Activated naive CD4-positive, alpha-beta T cell treated with anti-CD3 and anti-CD28 coated beads for 36 hours (primary cell): ENCODE measurements at places on chromosomes 5 and 9. TPM values are rescaled to one million over a fixed set of nuclear protein-coding genes. Genes with fewer than 3 reads are reported as not detected.

Gene SH3TC2
- not detected for total RNA-seq

Gene GHR
- total RNA-seq, result not detected

Gene CCDC180
- 2.0 TPM for total RNA-seq

Gene CENPK
- 83.1 TPM for total RNA-seq

Gene FOXD1
- 0.12 TPM for total RNA-seq

Gene PHF24
- total RNA-seq, result not detected

Gene JAKMIP2
- 0.17 TPM for total RNA-seq

Gene SHISAL2B
- total RNA-seq, result not detected

Gene ECSCR
- 0.81 TPM for total RNA-seq

- H3K27me3 ChIP-seq, result no peaks in the 10 kb centered on the region
- no peak overlapping the region for H3K27ac ChIP-seq
- peaks cover 82% of the 10 kb centered on the region for H3K4me1 ChIP-seq
- no peaks in the 10 kb centered on the region for H3K36me3 ChIP-seq
- DNase-seq, result no peak
These were observed 48.7 kb downstream of the PIK3R1 start for GRCh38 chr5:68264024-68264956.

GRCh38 chr5:171755354-171755821 is 30.2 kb upstream of the SMIM23 start:
- H3K27ac ChIP-seq, result no peak overlapping the region
- no peak overlapping the region for H3K4me3 ChIP-seq
- H3K27me3 ChIP-seq, result peaks cover 6% of the 10 kb centered on the region
- peaks cover 9% of the 10 kb centered on the region for H3K4me1 ChIP-seq
- no peaks in the 10 kb centered on the region for H3K36me3 ChIP-seq

DNA sequence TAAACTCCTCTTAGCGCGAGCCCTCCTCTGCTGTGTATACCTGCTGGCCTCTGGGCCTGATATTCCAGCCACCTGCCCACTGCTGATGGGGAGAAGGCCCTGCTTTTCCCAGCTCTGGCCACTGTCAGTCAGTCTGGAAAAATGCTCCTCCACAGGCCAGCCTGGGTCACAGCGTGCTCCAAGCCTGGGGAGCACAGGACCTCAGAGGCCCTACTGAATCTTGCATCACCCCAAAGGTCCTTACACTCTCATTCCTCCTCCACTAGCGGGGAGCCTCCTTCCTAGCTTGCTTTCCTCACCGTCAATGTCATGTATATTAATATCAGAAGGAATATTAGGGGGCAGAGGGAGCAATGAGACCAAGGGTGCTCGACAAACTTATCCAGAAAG is 73.7 kb downstream of the SHB start:
- H3K4me3 ChIP-seq, result no peak overlapping the region
- H3K27ac ChIP-seq, result no peak overlapping the region
- H3K27me3 ChIP-seq, result peaks cover 6% of the 10 kb centered on the region
- no peak for DNase-seq
- peaks cover 13% of the 10 kb centered on the region for H3K4me1 ChIP-seq

DNA sequence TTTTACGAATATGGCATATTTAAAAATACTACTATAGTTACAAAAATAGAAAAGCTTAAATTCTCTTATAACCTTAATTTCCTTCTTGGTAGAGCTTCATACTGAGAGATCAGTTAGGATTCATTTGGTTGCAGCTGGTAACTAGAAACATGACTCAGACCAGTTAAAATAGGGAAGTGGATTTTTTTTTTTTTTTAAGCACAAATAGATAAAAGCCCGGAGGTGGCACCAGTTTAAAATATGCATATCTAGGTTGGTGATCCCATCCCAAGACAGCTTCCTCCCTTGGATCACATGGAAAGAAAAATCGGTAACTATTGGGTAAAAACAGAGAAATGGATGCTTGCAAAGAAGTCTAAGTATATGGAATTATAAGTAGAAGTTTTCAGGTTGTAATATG is 1634.3 kb downstream of the MAT2B start:
- no peak for DNase-seq
- H3K4me1 ChIP-seq, result no peaks in the 10 kb centered on the region
- no peak overlapping the region for H3K27ac ChIP-seq
- no peaks in the 10 kb centered on the region for H3K27me3 ChIP-seq
- H3K36me3 ChIP-seq, result no peaks in the 10 kb centered on the region

DNA sequence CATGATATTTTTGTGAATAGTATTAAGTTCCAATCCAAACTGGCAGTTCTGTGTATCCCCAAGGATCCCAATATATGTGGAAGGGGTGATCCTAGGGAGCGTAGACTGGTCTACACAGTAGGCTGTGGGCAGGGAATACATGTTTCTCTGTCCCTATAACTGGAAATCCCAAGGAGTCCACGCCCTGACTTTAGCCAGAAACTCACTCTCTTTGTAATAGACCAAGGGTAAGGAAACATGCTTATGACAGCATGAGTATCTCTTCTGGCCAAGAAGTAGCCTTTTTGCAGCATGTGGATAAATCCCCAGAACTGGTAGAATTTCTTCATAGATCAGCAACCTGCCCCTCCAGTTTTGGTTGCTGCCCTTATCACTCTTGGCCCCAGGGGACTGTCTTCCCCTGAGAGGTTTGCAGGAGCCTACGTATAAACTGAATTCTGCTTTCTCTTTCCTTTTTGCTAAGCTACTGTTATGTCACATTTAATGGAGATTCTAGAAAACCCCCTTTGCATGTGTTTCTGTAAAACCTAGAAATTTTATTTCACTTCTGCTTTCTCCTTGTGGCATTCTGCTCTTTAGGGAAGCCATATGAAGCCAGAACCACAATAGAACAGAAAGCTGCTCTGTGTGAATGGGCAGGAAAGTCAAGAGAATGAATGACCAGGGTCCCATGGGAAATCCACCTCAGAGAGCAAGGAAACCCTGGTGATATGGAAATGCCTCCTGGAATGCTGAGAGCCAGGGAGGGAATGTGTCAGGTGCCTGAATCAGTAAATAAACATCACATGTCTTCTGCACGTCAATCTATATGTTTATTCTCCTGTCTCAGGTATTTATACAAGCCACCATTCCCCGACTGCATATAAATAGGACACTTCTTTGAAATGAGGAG is 3.5 kb downstream of the IFNA2 start:
- H3K27me3 ChIP-seq, result peaks cover 32% of the 10 kb centered on the region
- H3K4me3 ChIP-seq, result no peak overlapping the region
- DNase-seq, result peak; percentile 17

DNA sequence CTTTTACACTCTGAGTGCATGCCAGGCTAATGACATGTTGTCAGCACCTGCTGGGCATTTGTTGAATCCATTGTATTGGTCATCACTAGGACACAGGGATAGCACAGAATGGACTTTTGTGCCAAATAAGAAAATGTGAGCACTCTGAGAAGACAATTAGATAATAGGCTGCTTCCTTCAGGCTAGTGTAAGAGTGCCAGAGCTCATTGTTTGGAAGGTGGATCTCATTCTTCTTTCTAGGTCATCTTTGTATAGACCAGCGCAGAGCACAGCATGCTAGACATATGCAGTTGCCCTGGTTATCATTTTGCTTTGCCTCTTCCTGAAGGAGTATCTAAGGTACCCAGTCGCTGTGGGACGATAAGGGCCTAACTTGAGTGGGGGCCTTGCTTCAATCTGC is 493.4 kb upstream of the COX7C start:
- H3K36me3 ChIP-seq, result no peaks in the 10 kb centered on the region
- H3K4me3 ChIP-seq, result no peak overlapping the region
- no peaks in the 10 kb centered on the region for H3K27me3 ChIP-seq
- no peaks in the 10 kb centered on the region for H3K4me1 ChIP-seq

GRCh38 chr9:117412841-117413240 is 2.0 kb downstream of the ASTN2 start:
- DNase-seq, result no peak
- H3K4me3 ChIP-seq, result no peak overlapping the region
- H3K36me3 ChIP-seq, result peaks cover 1% of the 10 kb centered on the region
- H3K27me3 ChIP-seq, result peaks cover 37% of the 10 kb centered on the region
- H3K4me1 ChIP-seq, result peaks cover 4% of the 10 kb centered on the region
- no peak overlapping the region for H3K27ac ChIP-seq

- H3K4me1 ChIP-seq, result peaks cover 14% of the 10 kb centered on the region
- no peak for DNase-seq
- H3K27ac ChIP-seq, result no peak overlapping the region
- H3K36me3 ChIP-seq, result no peaks in the 10 kb centered on the region
- H3K4me3 ChIP-seq, result no peak overlapping the region
- H3K27me3 ChIP-seq, result no peaks in the 10 kb centered on the region
These were observed 44.7 kb upstream of the IL17B start for GRCh38 chr5:149423794-149424268.

- H3K27ac ChIP-seq, result no peak overlapping the region
- no peak for DNase-seq
- H3K36me3 ChIP-seq, result no peaks in the 10 kb centered on the region
- H3K4me3 ChIP-seq, result no peak overlapping the region
These were observed 79.1 kb downstream of the ZNF618 start for GRCh38 chr9:113955076-113955752.

- H3K27me3 ChIP-seq, result no peaks in the 10 kb centered on the region
- H3K27ac ChIP-seq, result no peak overlapping the region
- no peaks in the 10 kb centered on the region for H3K4me1 ChIP-seq
- H3K4me3 ChIP-seq, result no peak overlapping the region
- DNase-seq, result no peak
- no peaks in the 10 kb centered on the region for H3K36me3 ChIP-seq
These were observed 324.7 kb downstream of the TLE4 start for GRCh38 chr9:79896390-79896980.

DNA sequence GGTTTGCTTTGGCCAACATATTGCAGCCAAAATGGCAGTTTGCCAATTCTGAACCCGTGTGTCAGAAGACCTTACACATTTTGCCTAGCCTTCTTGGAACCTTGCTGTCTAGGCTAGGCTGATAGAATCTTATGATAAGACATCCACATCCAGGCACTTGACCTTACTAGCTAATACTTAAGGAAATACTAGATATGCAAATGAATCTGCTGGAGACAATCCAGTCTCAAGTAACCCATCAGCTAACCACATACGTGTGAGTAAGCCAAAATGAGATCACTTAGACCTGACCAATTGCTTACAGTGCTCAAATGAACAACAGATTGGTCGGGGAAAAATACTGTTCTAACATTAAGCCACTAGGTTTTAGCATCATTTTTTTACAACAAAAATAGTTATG is 1504.6 kb upstream of the CDH9 start:
- H3K4me1 ChIP-seq, result no peaks in the 10 kb centered on the region
- no peak overlapping the region for H3K27ac ChIP-seq
- no peak overlapping the region for H3K4me3 ChIP-seq
- no peaks in the 10 kb centered on the region for H3K36me3 ChIP-seq

DNA sequence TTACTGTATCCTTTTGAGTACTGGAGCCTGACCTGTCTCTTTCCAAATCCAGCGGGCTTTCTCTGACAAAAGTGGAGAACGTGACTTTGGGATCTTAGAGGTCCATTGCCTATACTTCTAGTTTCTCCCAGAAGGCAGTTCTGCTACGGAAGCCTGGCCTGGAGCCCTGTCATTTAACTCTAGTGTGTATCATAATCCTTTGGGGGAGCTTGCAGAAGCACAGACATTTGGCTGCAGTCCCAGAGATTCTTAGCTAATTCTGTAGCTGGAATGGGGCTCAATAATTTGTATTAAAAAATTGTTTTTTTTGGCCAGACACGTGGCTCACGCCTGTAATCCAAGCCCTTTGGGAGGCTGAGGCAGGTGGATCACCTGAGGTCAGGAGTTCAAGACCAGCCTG is 3.0 kb downstream of the HARS2 start:
- H3K4me1 ChIP-seq, result peaks cover 26% of the 10 kb centered on the region
- no peaks in the 10 kb centered on the region for H3K27me3 ChIP-seq
- H3K27ac ChIP-seq, result peak overlapping the region; percentile 10
- no peak overlapping the region for H3K4me3 ChIP-seq
- no peak for DNase-seq
- peaks cover 33% of the 10 kb centered on the region for H3K36me3 ChIP-seq

GRCh38 chr5:125180231-125180829 is 433.9 kb upstream of the ZNF608 start:
- no peaks in the 10 kb centered on the region for H3K36me3 ChIP-seq
- H3K27ac ChIP-seq, result no peak overlapping the region
- no peak for DNase-seq

GRCh38 chr5:91189480-91190313 is 193.4 kb downstream of the ARRDC3 start:
- H3K27me3 ChIP-seq, result peaks cover 10% of the 10 kb centered on the region
- no peak overlapping the region for H3K27ac ChIP-seq
- H3K4me1 ChIP-seq, result no peaks in the 10 kb centered on the region
- no peaks in the 10 kb centered on the region for H3K36me3 ChIP-seq
- no peak overlapping the region for H3K4me3 ChIP-seq

GRCh38 chr5:111461255-111461671 is 51.1 kb downstream of the STARD4 start:
- no peaks in the 10 kb centered on the region for H3K27me3 ChIP-seq
- H3K27ac ChIP-seq, result no peak overlapping the region
- no peak for DNase-seq
- peaks cover 15% of the 10 kb centered on the region for H3K4me1 ChIP-seq

DNA sequence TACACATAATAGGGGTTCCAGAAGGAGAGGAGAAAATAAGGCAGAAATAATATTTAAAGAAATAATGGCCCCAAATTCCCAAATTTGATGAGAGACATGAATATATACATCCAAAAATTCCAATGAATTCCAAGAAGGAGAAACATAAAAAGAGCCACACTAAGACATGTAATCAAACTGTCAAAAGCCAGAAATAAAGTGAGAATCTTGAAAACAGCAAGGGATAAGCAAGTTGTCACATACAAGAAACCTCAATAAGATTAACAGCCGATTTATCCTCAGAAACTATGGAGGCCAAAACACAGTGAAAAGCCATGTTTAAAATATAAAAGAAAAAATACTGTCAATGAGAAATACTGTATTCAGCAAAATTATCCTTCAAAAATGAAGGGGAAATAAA is 14.5 kb downstream of the CATSPER3 start:
- no peak overlapping the region for H3K4me3 ChIP-seq
- no peak overlapping the region for H3K27ac ChIP-seq
- H3K36me3 ChIP-seq, result peaks cover 14% of the 10 kb centered on the region
- H3K27me3 ChIP-seq, result no peaks in the 10 kb centered on the region
- no peaks in the 10 kb centered on the region for H3K4me1 ChIP-seq
- DNase-seq, result no peak

- H3K36me3 ChIP-seq, result no peaks in the 10 kb centered on the region
- H3K27ac ChIP-seq, result no peak overlapping the region
- H3K4me3 ChIP-seq, result no peak overlapping the region
- peaks cover 2% of the 10 kb centered on the region for H3K4me1 ChIP-seq
- no peaks in the 10 kb centered on the region for H3K27me3 ChIP-seq
- no peak for DNase-seq
These were observed 44.7 kb upstream of the AKNA start for GRCh38 chr9:114432323-114433067.

DNA sequence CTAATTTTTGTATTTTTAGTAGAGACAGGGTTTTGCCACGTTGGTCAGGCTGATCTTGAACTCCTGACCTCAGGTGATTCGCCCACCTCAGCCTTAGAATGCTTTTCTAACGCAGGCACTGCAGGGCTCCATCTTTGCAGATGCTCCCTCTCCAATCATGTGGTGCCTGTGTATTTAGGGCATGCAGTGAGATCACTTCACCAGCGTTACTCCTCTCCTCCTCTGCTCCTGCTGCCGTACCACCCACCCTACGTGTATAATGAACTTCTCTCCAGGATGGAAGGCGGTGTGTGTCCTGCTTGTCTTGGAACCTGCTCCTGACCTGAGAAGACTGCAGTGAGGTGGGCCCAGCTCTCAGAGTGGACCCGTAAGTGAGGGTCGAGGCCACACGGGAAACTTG is 13.6 kb upstream of the CFAP157 start:
- DNase-seq, result no peak
- no peak overlapping the region for H3K4me3 ChIP-seq
- H3K27me3 ChIP-seq, result no peaks in the 10 kb centered on the region
- no peaks in the 10 kb centered on the region for H3K4me1 ChIP-seq

GRCh38 chr5:152151940-152152339 is 227.3 kb upstream of the GLRA1 start:
- no peaks in the 10 kb centered on the region for H3K27me3 ChIP-seq
- DNase-seq, result no peak
- H3K4me3 ChIP-seq, result no peak overlapping the region
- no peaks in the 10 kb centered on the region for H3K4me1 ChIP-seq
